GM20000 (cell line): ENCODE measurements at places on chromosomes 1 and 21.

DNA sequence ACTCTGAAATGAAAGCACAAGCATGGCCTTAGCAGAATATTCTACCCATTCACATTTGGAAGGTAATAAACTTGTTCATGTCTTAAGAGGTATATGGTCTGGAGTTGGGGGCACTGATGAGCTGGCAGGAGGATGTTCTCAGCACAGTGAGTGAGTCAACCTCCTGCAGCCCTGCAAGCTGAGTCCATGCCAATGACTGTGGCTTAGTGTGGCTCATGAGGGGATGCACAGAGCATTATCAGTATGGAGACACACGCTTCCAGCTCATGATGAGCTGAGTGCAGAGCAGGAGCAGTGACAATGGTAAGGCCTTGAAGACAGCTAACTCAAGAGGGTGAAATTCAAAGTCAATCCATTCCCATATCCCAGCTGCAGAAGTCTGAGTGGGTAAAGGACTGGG lies 102.3 kb downstream of the TNFSF18 start:
- DNase-seq = no peak

DNA sequence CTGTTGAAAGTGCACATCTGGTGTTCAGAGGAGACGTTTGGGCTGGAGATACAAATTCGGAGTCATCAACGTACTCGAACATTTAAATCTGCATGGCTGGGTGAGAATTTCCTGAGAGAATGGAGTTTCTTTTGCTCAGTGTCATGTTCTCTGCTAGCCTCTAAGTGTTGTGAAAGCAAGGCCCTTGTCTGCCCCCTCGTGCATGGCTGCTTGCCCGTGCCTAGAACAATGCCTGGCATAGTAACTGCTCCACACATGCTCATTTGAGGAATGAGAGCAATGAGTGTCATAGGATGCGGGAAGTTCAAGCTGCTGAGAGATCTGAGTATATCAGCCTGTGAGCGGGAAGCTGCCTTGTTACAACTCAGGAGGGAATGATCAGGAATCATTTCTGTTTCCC lies 171.1 kb upstream of the CSF3R start:
- no peak for DNase-seq

- DNase-seq = no peak
These were observed 21.8 kb downstream of the GBP2 start for GRCh38 chr1:89104147-89104546.

DNA sequence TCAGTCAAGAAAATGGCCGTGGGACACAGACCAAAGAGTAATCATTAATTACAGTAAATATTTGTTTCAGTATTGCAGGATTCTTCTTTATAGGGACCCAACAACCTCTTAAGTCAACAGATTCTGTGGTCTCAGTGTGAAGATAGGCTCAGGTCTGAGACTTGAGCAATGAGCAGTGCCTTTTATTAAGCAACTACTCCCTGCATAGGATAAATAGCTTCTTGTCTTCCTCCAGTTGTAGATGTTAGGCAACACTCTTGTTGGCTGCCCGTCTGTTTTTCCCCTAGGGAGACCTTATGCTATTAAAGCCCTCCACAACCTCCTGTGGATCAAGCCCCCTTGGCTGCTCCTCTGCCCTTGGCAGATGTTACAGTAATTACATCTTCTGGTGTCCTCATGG lies 1.8 kb upstream of the OMA1 start:
- no peak for DNase-seq

DNA sequence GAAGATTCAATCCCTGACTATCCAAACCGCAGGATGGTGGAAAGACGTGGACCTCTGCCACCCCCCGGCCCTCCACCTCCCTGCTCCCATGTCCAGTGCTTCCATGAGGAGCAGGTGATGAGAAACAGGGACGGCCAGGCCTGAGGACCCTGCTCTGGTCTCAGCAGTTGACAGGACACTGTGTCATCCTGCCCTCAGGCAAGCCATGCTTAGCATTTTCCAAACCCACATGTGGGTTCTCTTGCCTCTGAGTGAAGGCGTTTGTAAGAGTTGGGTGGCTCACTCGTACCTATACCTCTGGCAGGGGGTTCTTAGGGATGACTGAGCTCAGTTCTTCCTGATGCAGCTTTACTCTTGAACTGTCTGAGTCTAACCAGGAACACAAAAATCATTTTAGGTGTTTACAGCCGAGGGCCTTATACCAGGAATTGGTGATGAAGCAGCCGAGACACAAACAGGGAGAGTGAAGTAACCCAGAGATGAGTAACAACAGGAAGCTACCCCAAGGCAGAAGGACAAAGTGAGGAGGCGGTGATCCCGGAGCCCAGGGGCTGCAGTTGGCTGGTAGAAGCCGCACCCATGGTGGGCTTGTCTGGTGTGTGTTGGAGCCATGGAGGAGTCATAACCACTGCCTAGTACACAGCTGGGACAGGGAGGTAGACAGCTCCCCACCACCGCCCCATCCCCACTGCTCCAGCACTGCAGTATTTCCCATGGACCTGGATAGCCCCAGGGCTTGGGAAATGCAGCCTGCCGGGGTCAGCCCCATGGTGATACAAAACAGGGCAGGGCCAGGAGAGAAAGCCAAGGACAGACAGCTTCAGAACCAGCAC lies 21.4 kb downstream of the MYBPH start:
- DNase-seq = no peak

GRCh38 chr1:178232949-178233348 lies 139.0 kb downstream of the RASAL2 start:
- no peak for DNase-seq

DNA sequence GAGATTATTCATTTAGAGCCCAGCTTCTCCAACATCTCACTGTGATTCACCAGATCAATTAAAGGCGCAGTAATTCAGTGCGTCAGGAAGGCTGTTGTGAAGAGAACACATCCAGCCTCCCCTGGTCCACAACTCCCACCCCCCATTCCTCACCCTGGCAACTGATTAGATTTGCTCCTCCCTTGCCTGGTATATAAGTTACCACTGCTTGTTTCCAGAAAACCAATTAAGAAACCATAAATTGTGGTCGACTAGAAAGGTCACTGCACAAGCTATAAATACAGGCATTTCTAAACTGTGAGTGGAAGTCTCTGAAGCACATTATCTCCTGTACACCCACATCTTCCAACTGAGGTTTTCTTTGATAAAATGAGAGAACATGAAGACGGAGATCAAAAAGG lies 41.9 kb downstream of the FAM163A start:
- DNase-seq = no peak

GRCh38 chr1:106063510-106063909 lies 993.0 kb upstream of the PRMT6 start:
- DNase-seq = no peak

- no peak for DNase-seq
These were observed 39.6 kb downstream of the LGR6 start for GRCh38 chr1:202233171-202233570.

DNA sequence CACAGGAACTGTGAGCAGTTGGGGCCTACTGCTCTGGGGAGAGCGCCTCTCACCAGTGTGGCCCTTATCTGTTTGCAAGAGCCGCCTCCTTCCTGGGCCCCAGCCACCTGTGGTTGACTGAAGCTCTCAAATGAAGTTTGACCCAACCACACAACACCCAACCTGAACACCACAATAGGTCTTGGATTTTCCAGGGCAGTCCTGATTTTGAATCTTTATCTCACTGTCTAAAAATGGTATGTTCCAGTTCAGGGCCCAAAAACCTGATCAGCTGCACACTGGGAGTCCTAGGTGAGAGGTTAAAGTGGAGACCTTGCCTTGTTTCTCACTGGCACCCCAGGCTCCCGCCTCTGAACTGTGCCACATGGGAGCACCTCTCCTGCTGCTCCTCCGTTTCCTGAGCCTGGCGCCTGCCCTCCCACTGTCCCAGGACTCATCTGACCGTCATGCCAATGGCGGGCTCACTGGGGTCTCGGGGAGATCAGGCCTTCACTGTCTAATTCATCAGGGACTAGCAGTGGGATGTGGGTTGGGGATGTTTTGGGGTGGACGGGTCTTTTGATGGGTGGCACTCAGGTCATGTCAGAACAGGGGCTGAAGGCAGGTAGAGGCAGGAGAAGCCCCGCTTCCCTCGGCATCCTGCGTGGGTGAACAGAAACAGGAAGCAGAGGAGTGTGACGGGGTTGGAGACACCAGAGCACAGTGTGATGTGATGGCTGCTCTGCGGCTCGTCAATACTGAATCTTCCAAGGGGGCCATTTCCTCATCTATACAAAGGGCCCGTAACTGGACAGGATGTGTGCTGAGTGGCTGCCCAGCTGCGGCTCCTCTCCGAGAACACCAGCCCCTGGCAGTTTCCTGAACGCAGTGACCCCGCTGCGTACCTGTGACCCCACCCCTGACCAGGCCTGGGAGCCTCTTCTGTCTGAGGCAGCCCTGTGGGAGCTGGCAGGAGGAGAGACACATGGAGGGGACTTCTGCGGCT lies 59.6 kb upstream of the ITPKB start:
- peak; percentile 59 for DNase-seq

- no peak for DNase-seq
These were observed 14.4 kb downstream of the CXADR start for GRCh38 chr21:17527240-17527639.

DNA sequence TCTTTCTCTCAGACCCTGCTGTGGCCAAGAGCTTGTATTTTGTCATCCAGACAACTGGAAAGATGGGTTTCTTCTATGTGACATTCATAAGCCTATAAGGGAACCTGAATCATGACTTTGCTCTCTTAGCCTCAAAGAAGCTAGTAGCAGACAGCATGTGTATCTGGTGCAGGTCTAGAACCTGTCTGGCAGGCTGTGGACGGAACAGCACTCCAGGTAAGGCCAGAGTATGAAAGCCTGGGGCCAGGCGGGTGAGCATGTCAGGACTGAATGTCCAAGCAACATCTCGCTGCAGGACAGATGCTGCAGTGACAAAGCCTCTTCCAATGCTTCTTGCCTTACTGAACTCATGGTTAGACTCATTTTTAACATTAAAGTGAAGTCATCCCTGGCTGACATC lies 32.8 kb downstream of the AKNAD1 start:
- no peak for DNase-seq

DNA sequence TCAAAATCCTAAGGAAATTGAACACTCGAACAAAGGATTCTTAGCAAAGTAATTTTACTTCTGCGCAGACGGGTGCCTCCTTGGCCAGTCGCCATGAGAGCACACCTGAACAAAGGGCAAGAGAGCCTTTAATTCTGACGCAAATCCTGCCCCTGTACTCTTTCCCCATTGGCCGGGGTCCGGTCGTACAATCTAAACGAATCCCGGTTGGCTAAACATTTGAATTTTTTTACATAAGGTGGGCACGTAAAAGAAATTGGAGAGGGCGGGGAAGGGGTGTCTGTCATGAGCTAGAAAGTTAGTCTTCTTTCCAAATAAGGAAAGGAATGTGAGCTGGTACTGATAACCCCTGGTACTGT lies 8.2 kb upstream of the IL22RA1 start:
- no peak for DNase-seq

GRCh38 chr1:17447501-17447992 lies 8.1 kb upstream of the RCC2 start:
- no peak for DNase-seq

DNA sequence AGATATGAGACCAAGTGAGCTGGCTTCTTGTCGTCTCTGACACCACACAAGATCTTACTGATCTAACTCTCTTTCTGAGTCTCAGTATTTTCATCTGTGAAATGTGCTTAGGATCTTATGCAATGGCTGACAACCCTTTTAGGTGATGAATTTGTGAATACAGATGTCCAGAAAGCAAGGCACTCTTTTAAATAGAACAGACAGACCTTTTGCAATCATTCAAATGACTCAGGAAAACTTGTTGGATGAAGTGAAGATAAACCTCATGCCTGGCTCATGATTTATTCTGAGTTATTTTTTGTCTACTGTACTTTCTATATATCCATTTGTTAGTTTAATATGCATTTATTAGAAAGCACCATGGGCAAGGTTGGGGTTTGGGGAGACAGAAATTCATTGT lies 411.3 kb downstream of the PTPRU start:
- DNase-seq = no peak

DNA sequence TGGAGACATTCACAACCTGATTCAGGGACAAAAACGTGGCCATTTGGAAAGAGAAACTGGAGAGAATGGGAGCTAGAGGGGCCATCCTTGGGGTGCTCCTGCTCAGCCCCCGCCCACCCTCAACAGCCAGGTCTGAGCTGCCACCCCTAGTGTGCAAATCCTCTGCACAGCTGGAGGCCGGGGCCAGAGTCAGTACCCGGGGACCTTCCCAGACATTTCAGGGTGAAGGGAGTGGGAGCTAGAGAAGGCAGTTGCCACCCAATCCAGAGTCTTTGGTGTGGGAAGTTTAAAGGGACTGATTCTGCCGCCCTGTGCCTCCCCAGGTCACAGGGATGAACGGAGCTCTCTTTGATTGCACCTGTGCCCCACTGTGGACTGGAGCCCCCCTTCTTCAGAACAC lies 397.4 kb downstream of the MATN1 start:
- DNase-seq = no peak

DNA sequence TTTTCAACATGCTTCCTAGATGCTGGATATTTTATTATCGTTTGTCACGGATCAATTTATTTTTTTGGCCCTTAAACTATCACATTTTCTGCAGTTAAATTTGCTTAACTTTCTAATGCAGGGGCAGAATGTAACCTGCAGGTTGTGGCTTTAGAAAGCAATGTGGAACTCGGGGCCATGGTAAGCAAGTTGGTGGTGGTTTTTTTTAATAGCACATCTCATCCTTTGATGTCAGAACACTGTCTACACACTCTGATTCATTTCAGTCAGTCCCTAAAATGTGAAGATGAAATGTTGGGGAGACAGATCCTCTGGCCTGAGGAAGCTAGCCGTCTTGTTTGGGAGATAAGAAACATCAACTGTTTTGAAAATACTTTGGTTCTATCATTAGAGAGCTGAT lies 89.5 kb downstream of the GALNT2 start:
- DNase-seq = no peak
